SK-N-DZ (cell line): ENCODE measurements at places on chromosomes 2 and 18.

- DNase-seq: no peak
Observed at GRCh38 chr2:167181688-167182087, 293.4 kb downstream of the XIRP2 start.

DNA sequence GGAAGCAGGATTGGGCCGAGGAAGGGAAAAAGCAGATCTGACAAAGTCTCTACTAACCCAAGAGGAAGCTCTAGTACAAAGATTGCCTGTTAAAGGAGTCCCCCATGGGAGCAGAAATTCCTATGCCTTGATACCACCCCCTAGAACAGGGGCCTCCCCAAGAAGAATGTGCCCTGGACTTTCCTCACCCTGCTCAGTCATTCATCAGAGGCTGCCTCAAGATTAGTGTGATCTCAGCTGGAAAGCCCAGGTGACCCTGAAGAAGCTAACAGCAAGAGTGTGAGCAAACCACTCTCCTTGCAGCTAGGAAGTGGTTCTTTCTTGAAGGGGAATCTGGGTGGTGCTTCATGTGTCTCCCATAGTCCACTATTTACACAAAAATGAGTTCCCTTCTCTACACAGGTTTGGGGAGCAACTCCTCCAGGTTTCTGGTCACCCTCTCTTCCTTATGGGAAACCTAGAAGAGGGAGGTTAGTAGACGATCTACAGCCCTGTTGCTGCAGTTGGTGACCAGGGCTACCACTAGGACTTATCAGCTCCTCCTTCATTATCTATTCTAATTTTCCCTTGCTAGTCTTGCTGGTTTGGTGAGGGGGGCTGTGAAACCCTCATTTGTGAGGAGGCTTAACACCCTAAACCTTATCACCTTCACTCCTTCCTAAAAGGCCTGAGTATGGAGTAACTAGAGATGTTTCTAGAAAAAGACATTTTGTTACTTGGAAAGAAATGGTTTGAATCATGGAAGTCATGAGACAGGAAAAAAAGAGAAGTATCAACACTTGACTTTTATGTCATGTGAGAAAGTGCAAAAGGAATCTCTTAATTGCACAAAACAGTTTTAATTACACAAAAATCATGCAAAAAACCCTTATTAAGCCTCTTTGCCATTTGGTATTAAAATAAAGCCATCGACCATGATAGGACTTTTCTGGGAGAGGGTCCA lies 2.9 kb upstream of the WDR7 start:
- DNase-seq: no peak

GRCh38 chr18:59988098-59988706 lies 88.4 kb downstream of the PMAIP1 start:
- peak; percentile 32 for DNase-seq

DNA sequence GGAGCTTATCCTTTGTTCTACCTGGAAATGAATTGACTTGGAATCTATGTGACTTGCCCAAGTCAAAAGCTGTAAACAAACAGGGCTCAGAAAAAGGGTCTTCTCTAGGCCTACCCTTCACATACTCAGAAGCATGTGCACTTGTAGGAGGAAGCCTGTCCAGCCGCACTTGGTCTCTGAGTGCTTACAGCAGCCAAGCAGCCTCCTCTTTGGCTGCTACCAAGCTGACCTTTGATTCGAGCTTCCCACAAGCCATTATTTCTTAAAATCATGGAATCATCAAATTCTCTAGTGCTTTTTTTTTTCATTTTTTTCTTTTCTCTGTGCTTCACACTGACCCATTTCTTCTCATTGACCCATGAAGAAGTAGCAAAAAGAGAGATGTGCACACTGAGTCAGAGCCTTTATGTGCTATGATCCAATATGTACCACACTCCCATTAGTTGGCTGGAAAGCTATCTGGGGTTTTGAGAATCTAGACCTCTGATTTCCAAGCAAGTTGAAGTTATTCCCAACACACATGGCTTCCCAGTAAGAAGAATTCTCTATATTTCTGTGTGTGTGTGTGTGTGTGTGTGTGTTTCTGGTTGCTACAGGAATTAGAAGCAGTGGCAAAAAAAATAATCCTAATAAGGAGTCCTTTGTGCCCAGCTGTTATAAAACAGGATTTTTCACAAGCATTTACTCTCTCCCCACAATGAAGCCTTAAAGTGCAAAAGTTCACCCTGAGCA lies 550.3 kb upstream of the TNP1 start:
- no peak for DNase-seq

- DNase-seq: peak; percentile 63
Observed at GRCh38 chr2:194260185-194260584, 1396.8 kb upstream of the SLC39A10 start.

GRCh38 chr2:130252880-130253645 lies 54.8 kb upstream of the TUBA3E start:
- no peak for DNase-seq

GRCh38 chr18:74040459-74041332 lies 106.9 kb downstream of the FBXO15 start:
- DNase-seq: peak; percentile 39

DNA sequence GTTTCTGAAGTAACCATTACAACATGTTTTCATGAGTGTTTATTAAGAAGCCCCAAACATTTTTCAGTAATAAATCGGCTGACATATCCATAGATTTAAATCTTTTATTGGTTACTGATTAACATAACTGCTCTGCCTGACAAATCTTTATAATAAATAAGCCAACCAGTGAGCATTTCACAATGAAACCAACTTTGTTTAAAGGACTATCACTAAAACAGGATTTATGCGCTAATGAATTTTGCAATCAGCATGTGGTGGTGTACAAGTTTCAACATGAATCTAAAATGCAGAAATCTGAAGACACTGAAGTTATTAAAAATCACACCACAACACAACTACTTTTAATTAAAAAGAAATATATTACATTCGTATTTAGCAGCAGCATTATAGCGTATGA lies 166.7 kb downstream of the MEIS1 start:
- no peak for DNase-seq
